Camera-type eye (tissue), 1 donor: ENCODE measurements at places on chromosomes 5 and 9. TPM values are rescaled to one million over a fixed set of nuclear protein-coding genes. Genes with fewer than 3 reads are reported as not detected.

Gene OMD
- total RNA-seq = 34.4 TPM

Gene RNF20
- 46.0 TPM for total RNA-seq

Gene C1QTNF3
- total RNA-seq = 65.3 TPM

Gene GNA14
- 4.3 TPM for total RNA-seq

Gene NHP2
- 109 TPM for total RNA-seq

Gene CCDC192
- not detected for total RNA-seq

Gene PCDHA2
- total RNA-seq = 2.4 TPM

Gene LCN2
- 21.4 TPM for total RNA-seq

Gene HTR1A
- total RNA-seq = not detected

Gene GARIN3
- total RNA-seq = not detected

Gene CTNNAL1
- total RNA-seq = 65.6 TPM

Gene BRINP1
- 15.3 TPM for total RNA-seq

Gene POLR3G
- 2.7 TPM for total RNA-seq

Gene ARAP3
- total RNA-seq = 8.0 TPM

Gene TLX3
- total RNA-seq = not detected

Gene SLC22A4
- total RNA-seq = 4.0 TPM

Gene PCDHB15
- total RNA-seq = 14.5 TPM

Gene NDUFAF2
- 16.9 TPM for total RNA-seq

Gene FOXD4L4
- 0.22 TPM for total RNA-seq

Gene SLCO6A1
- not detected for total RNA-seq

Gene ARL14EPL
- not detected for total RNA-seq

Gene RNF183
- 0.66 TPM for total RNA-seq

Gene IFNK
- not detected for total RNA-seq

Gene IFNA17
- not detected for total RNA-seq

Gene BTNL8
- not detected for total RNA-seq
